ENCODE measurements at places on chromosomes 5 and 9.

GRCh38 chr5:174411479-174411819 is 312.9 kb upstream of the MSX2 start:
- ATAC-seq = no peak

- no peak for ATAC-seq
These were observed 62.1 kb upstream of the IL6ST start for GRCh38 chr5:56056875-56057274.

GRCh38 chr5:96601715-96602244 is 60.4 kb upstream of the CAST start:
- peak; percentile 73 for ATAC-seq

DNA sequence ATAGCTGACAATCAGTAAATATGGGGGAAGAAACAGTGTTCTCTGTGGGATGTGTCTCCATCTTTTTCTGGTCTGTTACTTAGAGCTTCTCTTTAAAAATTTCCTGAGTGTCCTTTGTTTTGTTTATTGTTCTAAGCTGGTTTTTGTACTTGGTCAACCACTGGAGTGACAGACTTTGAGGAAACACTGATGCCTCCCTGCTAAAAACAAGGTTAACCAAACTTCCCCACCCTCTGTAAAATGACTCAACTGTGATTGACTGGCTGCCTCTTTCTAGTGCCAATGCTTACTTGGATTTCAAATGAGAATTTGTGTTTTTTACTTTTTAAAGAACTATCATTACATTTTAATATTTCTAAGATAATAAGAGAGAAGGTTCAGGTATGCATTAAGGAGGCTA is 65.1 kb upstream of the SPINK5 start:
- no peak for ATAC-seq

- ATAC-seq = peak; percentile 85
These were observed 36.0 kb downstream of the PCDHGC5 start for GRCh38 chr5:141524604-141525597.

DNA sequence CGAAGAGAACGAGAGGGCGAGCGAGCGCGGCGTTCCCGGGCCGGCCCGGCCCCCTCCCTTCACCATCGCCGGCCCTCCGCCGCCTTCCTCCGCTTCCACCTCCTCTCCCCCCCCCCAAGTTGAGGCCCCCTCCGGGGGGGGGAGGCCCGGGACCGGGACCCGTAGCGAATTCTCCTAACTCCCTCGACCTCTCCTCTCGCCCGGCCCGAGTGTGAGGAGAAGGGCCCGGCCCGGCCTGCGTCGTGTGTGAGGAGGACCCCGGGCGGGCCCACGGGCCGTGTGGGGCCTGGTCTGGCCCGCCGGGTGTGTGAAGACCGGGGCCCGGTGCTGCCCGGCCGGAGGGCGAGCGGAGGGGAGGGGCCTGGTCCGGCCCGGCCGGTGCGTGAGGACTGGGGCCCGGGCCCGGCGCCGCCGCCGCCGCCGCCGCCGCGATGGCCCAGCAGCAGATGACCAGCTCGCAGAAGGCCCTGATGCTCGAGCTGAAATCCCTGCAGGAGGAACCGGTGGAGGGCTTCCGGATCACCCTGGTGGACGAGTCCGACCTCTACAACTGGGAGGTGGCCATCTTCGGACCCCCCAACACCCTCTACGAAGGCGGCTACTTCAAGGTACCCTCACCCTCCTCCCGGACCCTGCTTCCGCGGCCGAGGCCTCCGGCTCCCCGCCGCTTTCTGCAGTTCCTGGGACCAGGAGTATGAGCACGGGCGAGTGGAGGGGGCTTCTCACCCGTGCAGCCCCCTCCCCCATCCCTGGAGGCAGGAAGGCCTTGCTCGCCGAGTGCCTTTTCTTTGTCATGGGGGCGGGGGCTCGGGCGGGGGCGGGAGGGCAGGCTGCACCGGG is 587 bp downstream of the UBE2R2 start:
- peak; percentile 39 for ATAC-seq

DNA sequence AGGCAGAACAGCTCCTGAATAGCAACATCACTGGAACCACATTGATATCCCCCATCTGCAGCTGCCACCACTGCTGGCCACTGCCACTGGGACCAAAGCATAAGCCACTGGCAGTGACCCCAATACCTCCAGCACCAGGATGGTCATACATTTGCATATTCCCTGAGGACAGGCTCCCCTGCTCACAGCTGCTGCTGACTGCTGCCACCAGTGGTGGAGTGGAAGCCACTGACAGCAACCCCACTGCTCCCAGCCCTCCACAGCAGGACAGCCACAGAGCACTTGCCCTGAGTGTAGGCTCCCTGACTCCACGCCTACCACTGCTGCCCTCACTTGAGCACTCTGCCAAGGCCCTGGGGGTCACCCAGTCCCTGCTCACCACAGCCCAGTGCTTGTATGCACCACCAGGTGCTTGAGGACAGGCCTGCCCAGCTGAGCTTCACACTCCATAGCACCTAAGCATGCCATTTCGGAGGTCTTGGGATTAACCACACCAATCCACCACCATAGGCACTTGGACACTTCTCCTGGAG is 327.4 kb upstream of the RPS23 start:
- no peak for ATAC-seq

GRCh38 chr5:149782018-149782894 is 52.1 kb downstream of the PPARGC1B start:
- no peak for ATAC-seq

DNA sequence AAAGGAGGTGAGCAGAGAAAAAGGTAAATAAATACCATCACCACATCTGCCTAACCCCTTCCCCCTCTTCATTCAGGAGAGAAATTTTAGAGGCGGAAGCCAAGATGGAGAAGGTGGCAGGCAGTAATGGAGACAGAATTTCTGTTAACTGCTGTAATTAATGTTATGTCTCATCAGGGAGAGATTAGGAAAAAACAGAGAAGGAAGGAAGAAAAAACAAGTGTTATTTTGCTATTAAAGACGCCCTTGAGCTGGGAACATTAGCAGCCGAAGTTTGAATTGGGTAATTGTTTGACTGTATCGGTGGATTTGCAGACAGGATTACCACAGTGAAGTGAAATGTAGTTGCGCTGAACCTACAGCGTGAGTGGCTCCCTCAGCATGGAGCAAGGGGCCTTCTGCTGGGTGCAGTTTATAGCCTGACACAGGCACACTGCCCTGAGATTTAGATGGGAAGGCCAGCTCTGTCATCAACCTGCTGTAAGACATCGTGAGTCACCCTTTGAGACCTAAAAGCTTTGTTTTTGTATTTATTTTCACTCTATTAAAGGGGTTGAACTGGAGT is 136.3 kb downstream of the ASTN2 start:
- no peak for ATAC-seq

DNA sequence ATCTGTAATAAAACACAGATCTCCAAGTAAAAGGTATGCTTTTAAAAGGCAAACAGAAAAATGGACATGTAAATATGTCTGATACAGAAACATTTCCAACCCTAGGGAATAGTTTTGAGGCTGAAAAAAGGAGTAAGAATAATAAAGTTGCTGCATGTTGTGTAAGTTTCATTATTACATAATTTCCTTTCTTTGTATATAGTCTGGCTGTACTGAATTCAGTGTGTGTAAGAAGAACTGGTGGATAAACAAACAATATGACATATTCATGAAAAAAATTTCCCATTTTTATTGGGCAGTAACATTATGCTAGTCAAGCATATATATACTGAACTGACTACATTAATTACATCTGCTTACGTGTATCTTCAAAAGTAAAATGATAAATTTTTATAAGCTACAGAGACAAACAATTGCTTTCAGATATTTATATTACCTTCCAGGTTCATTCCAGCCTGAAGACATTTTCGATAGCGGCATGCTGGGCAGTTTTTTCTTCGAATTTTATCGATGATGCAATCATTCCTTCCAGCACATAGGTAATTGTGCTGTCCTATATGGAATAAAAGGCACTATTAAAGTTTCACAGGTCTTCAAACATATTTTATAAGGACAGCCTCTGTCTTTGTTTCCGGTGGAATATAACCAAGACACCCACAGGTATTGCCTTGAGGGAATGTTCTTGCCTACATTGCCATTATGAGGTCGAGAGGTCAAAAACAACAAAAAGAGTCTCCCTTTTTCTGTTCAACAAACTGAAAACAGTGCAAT is 93.6 kb downstream of the NR3C1 start:
- ATAC-seq = no peak

DNA sequence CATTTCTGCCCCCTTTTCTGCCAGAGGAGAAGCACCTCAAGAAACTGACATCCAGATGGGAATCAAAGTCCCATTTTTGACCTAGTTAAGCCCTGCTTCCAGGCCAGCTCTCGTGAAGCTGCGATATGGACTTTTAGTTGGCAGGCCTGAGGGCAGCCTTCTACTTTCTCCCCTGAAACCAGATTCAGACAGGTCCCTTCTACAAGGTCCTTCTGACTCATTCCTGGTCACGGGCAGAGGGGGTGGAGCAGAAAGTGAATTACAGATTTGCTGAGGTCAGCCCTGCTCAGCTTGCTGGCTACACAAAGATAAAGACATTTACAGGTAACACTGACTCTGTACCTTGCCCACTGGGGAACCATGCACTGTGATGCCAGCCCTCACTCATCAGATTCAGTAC is 52.8 kb upstream of the TUT7 start:
- ATAC-seq = no peak

DNA sequence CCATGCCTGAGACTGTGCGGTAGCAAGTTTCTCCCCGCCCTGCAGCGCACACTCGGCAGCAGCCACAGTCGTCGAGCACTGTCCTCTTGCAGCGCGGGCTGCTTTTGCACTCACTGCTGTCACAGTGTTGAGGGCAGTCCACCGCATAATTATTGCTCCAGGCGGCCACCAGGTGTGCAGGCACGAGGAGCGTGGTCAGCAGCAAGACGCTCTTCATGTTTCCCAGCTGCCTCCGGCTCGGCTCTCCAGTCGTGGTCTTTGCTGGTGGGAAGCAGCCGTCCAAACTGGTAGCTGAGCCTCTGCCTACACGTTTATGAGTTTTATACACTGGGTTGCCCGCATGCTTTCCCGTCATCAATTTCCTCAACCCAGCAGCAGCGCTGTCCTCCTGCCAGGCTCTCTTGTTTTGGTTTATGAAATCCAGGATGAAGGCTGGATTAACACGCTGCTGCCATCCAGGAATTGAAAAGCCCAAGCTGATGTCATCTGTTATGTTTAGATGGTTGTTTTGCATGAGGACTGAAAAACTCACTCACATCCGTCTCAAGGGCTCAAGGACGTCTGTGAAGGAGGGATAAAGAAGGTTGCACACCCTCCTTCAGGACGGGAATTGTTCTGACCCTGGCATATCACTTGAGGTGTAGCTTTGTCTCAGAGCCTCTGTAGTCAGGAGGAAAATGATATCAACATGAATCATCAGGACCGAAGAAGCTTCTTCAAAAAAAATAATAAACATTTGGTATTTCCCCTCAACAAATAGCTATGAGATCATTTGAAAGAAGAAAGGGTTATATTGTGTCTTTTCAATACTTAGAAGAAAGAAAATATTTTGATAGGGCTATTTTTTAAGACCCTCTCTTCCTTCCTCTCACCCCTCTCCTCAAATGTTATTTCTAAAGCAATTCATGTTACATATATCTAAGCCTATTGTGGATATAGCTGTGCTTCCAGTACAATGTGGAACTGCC is at the start of gene ESM1:
Gene ESM1 (minus strand): TSS at position 293 of the 968 bp plus-strand sequence. CDS start 76 bp downstream, at position 217.
- ATAC-seq = no peak

GRCh38 chr5:149452665-149453617 is 73.8 kb upstream of the IL17B start:
- ATAC-seq = peak; percentile 62

- ATAC-seq = peak; percentile 65
These were observed 812 bp downstream of the SREK1 start for GRCh38 chr5:66144834-66145390.

GRCh38 chr5:180866985-180867384 is 5.9 kb upstream of the ZFP62 start:
- ATAC-seq = no peak

- no peak for ATAC-seq
These were observed 80.5 kb downstream of the CFAP90 start for GRCh38 chr5:7770436-7770835.

GRCh38 chr9:93041108-93041802 is 17.2 kb upstream of the SUSD3 start:
- no peak for ATAC-seq

Measured in gastroesophageal sphincter (tissue), 4 donors.